ENCODE measurements at places on chromosomes 7 and 10. TPM values are rescaled to one million over a fixed set of nuclear protein-coding genes. Genes with fewer than 3 reads are reported as not detected.

- DNase-seq, result peak; percentile 19
Observed at GRCh38 chr10:118754229-118754555, 578 bp downstream of the CACUL1 start.

RBM20 gene
- total RNA-seq, result 0.51 TPM

- no peak for DNase-seq
Observed at GRCh38 chr10:78305311-78305710, 271.6 kb downstream of the RPS24 start.

DNA sequence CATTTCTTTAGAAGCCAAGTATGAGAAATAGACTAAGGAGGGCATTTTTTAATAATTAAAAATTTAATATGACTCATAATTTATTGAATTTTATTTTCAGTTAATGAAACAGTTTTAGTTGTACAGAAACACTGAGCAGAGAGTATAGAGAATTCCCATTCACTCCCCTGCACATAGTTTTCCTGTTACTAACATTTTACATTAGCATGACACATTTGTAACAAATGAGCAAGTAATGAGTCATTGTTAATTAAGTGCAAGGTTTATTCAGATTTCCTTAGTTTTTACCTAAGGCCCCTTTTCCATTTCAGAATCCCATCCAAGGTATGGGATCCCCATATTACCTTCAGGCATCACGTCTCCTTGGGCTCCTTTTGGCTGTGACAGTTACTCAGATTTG, 271.5 kb upstream of the FZD8 start:
- DNase-seq, result peak; percentile 5

AS3MT gene
- total RNA-seq, result 9.3 TPM

DPP6 gene
- not detected for total RNA-seq

GRCh38 chr7:158843771-158844170, 12.6 kb upstream of the DYNC2I1 start:
- DNase-seq, result no peak

All from LHCN-M2 (cell line).